ENCODE measurements at places on chromosomes 5 and 9.

DNA sequence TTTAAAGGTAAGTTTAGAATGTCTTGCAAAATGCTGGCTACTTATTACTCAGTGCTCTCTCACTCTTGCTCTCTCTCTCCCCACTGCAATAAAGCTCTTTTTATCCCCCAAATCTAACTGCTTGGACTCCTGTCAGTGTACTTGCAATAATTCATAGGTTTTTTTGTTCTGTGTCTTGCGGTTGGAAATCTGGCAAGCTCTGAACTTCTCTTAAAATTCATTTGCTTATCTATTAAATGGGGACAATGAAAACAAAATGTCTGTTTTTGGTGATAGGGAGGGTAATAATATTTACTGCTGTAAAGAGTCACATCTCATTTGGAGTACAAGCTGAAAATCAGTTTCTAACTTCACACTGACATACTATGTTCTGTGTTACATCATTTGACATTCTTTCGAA lies 18.7 kb upstream of the OR13D1 start:
- no peak for DNase-seq

DNA sequence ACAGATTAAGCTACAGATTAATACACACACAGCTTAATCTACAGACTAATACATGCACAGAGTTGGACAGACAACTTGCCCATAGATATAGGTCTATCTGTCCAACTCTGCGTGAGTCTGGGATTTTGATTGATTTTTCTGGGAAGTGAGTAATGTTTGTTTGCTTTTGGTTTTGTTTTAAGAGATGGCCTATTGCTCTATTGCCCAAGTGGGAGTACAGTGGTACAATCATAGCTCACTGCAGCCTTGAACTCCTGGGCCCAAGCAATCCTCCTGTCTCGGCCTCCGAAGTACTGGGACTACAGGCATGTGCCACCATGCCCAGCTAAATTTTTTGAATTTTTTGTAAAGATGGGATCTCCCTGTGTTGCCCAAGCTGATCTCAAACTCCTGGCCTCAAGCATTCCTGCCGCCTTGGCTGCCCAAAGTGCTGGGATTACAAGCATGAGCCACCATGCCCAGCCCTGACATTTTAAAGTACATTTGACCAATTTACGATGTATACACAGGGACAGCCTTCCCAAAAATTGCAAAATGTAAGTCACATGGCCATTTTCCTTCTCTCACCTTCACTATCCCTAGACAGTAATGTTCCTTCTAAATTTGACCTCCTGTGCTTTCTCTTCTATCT lies 50.8 kb downstream of the PAPPA start:
- DNase-seq = no peak

GRCh38 chr9:137487454-137488326 lies 28.6 kb upstream of the NSMF start:
- DNase-seq = peak; percentile 76

- DNase-seq = peak; percentile 62
Observed at GRCh38 chr5:82277987-82278710, at the start of gene RPS23. RPS23 (minus strand) TSS chr5:82278354; CDS start chr5:82278323, 31 bp downstream.

DNA sequence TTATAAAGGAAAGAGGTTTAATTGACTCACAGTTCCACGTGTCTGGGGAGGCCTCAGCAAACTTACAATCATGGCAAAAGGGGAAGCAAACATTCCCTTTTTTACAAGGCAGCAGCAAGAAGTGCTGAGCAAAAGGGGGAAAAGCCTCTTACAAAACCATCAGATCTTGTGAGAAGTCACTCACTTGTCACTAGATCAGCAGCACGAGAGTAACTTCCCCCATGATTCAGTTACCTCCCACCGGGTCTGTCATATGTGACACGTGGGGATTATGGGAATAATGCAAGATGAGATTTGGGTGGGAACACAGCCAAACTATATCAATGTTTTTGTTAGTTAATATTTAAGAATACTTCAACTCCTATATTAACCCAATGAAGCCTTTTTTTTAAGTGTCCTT lies 275.2 kb upstream of the CDH9 start:
- DNase-seq = no peak

GRCh38 chr5:139341187-139341688 lies 416 bp upstream of the PAIP2 start:
- no peak for DNase-seq

GRCh38 chr9:91775011-91775707 lies 174.9 kb downstream of the ROR2 start:
- peak; percentile 64 for DNase-seq

- DNase-seq = no peak
Observed at GRCh38 chr5:89313804-89314588, 431.0 kb upstream of the MEF2C start.

- DNase-seq = no peak
Observed at GRCh38 chr5:2193542-2194235, 311.0 kb upstream of the IRX4 start.

- DNase-seq = no peak
Observed at GRCh38 chr9:70600506-70600905, 186.0 kb upstream of the KLF9 start.

DNA sequence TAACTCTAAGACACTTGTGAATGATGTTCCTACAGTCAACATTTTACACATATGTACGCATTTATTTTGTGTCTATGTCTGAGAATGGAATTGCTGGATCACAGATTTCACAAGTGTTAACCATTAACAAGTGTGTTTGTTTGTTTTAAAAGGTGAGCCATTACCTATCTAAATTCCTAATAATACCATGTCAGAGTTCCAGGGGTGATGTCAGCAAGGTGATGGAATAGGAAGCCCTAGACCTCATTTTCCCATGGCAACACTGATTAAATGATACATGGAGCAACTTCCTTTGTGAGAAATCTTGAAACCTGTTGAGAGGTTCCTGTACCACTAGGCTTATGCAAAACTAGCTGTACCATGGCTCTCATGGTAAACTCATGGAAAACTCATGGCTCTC lies 309.7 kb downstream of the CYLC2 start:
- no peak for DNase-seq

- DNase-seq = no peak
Observed at GRCh38 chr5:2748179-2748860, 3.2 kb downstream of the IRX2 start.

GRCh38 chr5:145925353-145925752 lies 11.0 kb upstream of the SH3RF2 start:
- DNase-seq = no peak

DNA sequence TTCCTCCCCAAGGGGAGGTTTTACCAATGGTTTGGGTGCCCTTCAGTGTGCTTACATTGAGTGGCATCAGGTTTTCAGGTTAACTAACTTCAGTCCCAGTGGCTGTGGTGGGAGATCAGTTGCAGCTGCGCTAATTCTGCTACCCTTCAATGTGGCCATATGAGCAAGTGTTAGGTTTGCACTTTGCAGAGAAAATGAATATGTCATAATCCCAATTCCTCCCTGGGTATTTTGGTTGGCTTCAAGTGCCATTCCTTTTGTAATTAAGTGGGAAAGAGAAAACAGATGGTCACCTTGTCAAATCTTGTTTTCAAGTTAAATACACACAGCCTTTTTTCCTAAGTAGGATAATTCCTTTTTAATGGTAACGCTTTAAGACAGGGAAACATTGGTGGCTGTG lies 236.2 kb downstream of the TLE4 start:
- DNase-seq = no peak

DNA sequence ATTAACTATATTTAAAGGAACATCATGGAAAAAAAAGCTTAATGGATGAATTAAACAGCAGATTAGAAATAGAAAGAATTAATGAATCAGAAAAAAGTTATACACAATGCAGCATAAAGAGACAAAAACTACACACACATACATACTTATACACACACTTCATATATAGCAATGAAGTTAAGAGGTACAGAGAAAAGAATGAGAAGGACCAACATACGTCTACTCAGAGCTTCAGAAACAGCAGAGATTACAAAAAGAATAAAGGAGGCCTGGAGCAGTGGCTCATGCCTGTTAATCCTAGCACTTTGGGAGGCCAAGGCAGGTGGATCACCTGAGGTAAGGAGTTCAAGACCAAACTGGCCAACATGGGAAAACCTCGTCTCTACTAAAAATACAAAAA lies 133.9 kb upstream of the TNPO1 start:
- DNase-seq = no peak

DNA sequence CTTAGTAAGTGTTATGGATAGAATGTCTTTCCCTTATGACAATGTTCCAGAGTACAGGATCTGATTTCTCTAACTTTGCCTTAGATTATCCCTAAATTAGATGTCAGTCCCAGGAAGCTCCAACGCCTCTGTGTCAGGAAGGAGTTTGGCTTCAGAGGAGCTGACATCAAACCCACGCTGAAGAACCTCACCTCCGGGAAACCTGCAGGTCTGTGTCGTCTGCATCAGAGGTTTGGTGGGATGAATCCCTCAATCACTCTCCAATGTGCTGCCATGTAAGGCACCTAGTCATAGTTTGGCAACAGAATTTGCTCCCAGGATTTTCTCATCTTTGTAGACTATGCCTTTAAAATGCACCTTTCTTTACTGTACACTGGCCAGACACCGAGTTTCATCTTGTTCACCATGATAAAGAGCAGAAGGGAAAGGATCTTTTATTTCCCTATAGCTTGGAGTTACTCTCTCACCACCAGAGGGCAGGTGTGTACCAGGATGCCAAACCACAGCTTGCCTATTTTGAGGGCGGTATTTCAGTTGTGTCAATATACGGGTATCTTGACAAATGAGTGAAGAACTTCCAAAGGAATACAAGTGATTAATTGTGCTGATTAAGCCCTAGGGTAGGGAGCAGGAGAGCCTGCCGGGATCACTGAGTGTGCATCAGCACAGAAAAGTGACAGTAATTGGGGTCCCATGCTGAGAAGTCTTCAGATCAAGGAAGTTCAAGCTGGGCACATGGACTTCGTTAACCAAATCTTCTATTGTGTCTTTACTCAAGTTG lies 23.4 kb downstream of the MINAR2 start:
- DNase-seq = peak; percentile 4

GRCh38 chr9:95907794-95908193 lies 32.3 kb downstream of the ERCC6L2 start:
- no peak for DNase-seq

- no peak for DNase-seq
Observed at GRCh38 chr5:43121913-43122484, 1.3 kb downstream of the ZNF131 start.

DNA sequence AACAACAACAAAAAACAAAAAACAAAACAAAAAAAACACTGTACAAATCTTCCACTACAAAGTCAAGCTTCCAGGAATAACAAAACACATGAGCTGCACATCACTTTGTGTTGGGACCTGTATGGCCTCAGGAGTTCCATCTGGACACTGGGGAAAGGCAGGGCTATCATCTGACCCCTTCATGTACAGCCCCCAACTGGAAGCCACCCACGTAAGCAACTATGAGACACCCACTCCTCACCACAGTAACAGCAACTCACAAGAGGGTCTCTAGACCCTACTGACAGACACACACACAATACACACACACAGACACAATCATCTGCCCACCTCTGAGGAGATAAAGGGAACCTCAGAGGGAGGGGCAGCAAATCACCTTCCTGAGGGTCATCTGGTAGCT lies 81.7 kb upstream of the LRRTM2 start:
- DNase-seq = no peak

DNA sequence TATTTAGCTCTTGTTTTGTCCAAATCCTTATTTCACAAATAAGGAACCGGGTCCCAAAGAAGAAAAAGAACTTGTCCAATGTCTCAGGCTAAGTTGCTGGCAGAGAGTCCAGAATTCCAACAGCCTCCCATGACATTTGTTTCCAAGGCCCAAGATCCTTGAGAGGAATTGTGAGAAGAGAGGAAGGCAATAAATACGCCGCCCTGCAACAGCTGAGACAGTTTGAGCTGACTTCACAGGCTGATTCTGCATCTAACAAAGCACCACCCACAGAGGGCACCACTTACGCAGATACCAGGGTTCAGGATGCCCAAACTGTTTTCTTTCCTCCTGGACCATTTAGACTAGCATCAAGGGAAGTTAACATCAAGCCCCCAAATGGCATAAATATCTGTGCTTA lies 211.3 kb downstream of the FAM114A2 start:
- DNase-seq = no peak

- no peak for DNase-seq
Observed at GRCh38 chr5:38445374-38446028, 110.9 kb downstream of the LIFR start.

DNA sequence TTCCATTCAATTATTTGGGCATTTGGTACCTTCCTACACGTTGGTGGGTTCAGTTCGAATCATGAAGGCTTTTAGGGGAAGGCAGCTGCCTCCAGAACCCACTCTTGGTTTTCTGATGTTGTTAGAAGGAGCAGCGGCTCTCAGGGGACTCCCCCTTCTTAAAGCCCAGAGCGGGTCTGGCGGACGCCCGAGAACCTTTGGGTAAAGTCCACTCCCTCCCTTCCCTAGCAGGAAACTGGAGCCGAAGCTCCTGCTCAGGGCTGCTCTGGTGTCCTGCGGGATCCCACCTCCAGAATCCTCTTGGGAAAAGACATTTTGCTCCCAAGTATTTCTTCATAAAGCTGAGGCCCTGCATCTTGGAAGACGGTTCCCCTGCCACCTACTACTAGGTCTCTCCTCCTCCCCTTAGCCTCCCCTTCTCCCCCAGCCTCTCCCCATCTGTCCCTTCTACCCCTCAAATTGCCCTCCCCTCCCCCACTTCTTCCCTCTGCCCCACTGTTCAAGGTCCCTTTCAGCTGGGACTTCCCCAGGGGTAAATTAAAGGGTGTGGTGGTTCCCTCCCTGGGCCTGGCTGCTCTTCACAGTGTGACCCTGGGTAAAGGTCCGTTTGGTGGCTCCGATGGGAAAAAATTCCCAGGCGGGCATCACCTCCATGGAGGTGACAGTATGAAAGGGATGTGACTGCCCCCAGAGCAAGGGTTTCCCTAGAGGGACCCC lies 9.3 kb downstream of the IRX4 start:
- no peak for DNase-seq

DNA sequence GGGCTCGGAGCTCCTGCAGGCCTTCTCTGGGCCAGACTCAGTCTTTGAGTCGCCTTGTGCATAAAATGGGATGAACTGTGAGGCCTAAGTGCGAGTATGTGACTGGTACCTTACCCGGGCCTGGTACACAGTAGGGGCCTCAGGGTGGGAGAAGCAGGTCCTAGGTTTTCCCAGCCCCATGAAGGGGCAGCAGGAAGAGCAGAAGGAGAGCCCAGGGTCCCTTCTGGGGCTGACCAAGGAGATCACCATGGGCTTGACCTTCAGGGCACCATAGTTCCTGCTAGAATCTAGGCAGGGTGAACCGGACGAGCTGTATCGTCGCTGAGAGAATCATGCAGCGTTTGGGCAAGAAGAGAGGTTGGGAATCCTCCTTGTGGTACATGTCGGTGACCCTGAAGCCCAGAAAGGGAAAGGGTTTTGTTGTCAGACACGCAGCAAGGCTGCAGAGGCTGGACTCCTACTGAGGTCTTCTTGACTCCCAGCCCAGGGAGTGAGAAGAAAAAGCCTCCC lies 373 bp upstream of the PHYKPL start:
- no peak for DNase-seq

GRCh38 chr9:112002131-112002846 lies 105.7 kb downstream of the UGCG start:
- DNase-seq = no peak

GRCh38 chr5:6393596-6394194 lies 15.3 kb upstream of the MED10 start:
- DNase-seq = no peak
